NCI-H774 (cell line): ENCODE measurements at places on chromosomes 4 and X.

GRCh38 chrX:135596495-135596894 lies 76.0 kb downstream of the INTS6L start:
- DNase-seq: no peak

- DNase-seq: no peak
These were observed 34.9 kb downstream of the MMRN1 start for GRCh38 chr4:89929425-89930159.

- DNase-seq: no peak
These were observed 109.7 kb downstream of the RTL5 start for GRCh38 chrX:72021975-72022374.

GRCh38 chr4:53855581-53856250 lies 208.7 kb downstream of the CHIC2 start:
- DNase-seq: no peak

GRCh38 chr4:163618845-163619244 lies 124.4 kb downstream of the TMA16 start:
- DNase-seq: no peak

DNA sequence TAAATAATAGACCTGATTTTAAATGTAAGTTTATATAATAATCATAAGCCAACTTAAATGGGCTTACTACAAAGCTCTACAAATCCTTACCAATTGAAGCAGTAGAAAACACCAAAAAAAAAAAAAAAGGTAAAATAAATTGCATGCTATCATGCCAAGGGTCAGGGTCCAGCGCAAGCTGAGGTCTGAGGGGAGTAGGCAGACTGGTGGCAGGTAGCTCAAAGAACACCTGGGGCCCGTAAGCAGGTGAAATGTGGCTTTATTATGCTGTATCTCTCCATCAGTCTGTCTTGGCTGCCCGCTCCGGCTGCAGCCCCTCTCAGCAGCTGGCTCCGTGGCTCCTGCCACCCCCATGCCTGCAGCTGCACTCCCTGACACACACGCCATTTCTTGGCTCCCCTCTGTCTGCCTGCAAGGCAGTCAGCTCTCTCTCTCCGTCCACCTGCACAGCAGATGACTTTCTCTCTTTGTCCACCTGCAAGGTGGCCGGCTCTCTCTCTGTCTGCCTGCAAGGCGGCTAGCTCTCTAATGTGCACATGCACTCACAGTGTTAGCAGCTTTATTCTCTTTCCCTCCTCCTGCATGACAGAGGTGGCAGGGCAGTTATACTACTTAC lies 209.4 kb upstream of the UGT8 start:
- DNase-seq: no peak

DNA sequence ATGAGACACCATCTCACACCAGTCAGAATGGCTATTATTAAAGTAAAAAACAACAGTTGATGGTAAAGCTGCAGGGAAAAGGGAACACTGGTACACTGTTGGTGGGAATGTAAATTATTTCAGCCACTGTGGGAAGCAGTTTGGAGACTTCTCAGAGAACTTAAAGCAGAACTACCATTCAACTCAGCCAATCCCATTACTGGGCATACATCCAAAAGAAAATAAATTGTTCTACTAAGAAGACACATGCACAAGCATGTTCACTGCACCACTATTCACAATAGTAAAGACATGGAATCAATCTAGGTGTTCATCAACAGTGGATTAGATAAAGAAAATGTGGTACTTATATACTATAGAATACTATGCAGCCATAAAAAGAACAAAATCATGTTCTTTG lies 135.0 kb downstream of the REELD1 start:
- DNase-seq: no peak
